ENCODE measurements at places on chromosomes 13 and 19.

GRCh38 chr19:50537769-50538230 lies 24.1 kb upstream of the ASPDH start:
- DNase-seq = peak; percentile 55

DNA sequence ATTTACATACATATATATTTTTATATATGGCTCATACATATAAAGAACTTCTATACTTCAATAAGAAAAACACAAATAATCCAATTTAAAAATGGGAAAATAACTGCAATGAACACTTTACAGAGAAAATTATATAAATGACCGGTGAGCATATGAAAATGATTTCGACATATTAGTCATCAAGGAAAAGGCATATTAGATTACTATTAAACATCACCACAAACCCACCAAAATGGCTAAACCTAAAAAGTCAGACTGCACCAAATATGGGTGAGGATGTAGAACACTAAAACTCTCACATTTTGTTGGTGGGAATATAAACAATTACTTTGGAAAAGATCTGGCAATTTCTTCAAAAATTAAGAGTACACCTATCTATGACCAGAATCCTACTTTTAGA lies 316.2 kb downstream of the ENOX1 start:
- DNase-seq = no peak

- peak; percentile 65 for DNase-seq
These were observed 878 bp upstream of the ADAMTSL5 start for GRCh38 chr19:1513499-1514294.

DNA sequence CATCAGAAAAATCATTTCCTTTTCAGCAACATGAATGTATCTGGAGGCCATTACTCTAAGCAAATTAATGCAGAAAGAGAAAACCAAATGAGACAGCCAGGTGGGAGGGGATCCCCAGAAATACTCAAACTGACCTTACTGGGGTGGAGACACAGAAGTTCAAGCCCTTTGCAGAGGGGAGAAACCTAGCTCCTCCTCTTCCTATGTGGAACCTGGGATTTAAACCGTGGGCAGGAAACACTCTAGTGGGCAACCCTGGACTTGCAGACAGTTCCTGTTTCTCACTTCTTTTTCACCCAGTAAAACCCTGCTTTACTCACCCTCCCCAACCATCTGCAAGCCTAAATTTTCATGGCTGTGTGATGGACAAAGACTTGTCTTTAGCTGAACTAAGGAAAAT lies 61.3 kb downstream of the SLITRK6 start:
- no peak for DNase-seq

DNA sequence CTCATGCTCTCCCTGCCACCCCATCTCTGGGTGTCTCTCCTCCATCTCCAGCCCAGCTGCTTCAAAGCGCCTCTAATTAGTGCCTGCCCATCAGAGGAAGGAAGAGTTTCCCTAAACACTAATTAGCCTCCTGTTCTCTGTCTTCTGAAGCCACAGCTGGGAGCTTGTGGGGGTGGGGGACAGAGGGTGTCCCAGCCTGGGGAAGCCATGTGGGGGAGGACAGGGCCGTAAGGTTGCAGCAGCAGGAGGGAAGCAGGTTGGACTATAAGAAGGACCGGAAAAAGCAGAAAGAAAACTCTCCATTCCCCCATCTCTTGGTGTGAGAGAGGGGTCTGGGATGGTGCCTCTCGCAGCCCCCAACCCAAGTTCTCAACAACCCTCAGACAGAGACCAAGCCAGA lies 26.2 kb downstream of the SLC8A2 start:
- DNase-seq = no peak

DNA sequence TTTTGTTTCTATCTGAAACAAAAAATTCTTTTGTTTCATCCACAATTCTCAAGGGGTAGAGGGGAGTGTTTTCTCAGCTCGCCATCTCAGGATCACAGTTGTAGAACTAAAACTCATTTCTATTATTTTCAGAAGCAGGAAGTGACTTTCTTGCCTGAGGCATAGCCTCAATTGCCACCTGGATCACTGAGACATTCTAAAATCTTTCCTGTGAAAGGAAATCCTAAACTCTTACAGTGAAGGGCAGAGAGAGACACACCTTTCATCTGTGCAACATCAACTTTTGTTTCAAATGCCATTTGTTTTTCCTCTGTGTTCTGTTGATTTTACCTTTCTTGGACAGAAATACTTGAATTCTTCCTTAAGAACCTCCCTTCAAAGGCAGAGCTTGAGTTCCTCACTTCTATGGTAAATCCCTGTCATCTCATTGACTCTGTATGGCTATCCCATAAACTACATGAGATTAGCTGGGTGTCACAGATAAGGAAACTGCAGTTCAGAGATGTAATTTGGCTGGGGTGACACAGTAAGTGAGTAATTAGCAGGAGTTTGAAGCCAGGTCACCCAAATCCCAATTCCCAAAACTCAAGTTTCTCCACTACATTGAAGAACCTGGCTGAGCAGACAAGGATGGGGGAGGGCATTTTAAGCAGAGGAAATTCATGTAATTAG lies 224.4 kb upstream of the HTR2A start:
- no peak for DNase-seq

DNA sequence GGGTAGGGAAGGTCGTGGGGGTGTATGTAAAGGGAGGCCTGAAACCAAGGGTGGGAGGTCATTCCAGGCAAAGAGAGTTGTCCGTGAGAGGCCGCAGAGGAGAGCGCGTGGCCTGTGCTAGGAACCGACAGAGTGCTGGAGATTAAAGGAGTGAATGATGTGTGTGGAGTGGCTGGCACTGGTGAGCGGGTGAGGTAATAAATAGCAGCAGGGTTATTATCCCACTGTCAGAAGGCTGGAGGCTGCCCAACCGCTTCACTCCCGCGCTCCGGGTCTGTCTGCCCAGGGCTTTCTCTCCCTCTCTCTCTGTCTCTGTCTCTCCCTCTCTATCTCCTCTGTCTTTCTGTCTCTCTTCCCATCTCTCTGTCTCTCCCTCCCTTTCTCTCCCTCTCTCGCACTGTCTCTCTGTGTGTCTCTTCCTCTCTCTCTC lies 17.4 kb downstream of the ZNF579 start:
- DNase-seq = no peak

- DNase-seq = no peak
These were observed 995.9 kb downstream of the UQCRFS1 start for GRCh38 chr19:28217022-28217421.

GRCh38 chr13:64758521-64759244 lies 2471.5 kb downstream of the PCDH9 start:
- DNase-seq = no peak

GRCh38 chr13:53237696-53238095 lies 209.1 kb downstream of the OLFM4 start:
- DNase-seq = no peak

GRCh38 chr13:94261163-94261562 lies 218.3 kb downstream of the DCT start:
- DNase-seq = no peak

- peak; percentile 65 for DNase-seq
These were observed at the start of gene TLE5 for GRCh38 chr19:3062165-3063105. TSS of gene TLE5 (minus strand) at chr19:3062495. CDS start at chr19:3062200, 295 bp downstream.

DNA sequence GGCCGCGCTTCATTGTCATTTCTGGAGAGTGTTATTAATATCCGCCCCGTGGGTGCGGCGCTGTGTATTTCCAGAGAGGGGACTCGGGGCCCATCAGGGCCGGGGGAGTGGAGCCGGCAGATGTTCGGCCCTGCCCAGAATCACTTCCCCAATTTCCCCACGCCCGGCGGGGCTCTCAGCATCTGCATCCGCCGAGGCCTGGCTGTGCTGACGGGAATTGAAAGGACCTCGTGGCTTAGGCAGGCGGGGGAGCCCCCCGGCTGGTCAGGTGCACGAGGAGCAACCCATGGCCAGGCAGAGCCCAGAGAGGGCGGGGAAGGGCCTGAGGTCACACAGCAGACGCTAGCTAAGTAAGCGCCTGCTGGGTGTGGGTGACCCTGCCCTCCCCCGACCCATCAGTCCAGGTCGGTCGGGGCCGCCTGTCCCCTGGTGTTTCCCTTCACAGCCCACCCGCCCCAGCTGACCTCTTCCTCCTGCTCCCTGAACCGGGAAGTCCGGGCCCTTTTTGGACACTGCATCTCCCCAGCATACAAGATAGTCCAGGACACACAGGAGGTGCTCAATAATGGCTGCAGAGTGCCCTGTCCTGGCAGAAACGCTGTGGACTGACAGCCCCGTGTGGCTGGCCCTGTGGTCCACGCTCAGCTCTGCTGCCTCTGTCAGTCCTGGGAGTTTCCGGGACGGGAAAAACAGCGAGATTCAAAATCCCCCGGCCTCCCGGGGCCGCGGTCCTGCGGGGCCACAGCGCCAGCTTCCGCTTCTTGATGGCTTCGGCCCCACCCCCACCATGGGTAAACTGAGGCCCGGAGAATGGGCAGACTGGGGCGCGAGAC lies 22.1 kb downstream of the ARID3A start:
- DNase-seq = no peak

DNA sequence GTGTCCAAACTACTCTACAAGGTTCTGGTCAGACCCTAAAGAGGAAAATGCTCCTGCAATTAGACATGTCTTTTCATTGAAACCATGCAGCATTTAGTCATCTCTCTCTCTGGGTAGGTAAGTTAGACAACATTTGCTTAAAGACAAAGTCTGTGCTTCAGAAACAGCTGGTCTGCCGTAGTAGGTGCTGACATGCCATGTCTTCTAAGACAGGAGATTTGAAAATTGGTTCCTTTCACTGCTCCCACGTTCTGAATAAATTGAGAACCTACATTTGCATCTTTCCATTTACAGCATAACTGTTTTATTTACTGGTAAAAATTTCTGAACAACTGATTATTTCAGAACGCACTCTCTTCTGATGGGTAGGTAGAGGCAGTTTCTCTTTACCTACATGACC lies 494.0 kb downstream of the EFNB2 start:
- no peak for DNase-seq

- DNase-seq = no peak
These were observed 3.0 kb upstream of the ZNF554 start for GRCh38 chr19:2816641-2817040.

DNA sequence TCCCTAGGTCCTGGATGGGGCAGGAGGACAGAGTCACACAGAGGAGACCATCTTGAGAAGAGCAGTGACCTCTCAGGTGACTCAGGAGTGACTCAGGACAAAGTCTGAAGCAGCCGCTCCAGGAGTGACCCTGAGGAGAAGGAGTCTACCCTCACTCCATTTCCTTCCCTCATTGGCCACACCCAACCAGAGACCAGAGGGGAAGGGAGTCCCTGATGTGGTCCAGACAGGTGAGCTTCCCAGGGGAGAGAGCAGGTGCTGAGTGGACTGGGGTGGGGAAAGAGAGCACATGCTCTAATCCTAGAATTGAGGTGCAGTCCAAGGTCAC lies 75.5 kb upstream of the MEDAG start:
- no peak for DNase-seq

GRCh38 chr13:31172001-31172400 lies 10.3 kb upstream of the HSPH1 start:
- no peak for DNase-seq

GRCh38 chr13:44306371-44307192 lies 67.0 kb upstream of the SERP2 start:
- DNase-seq = no peak

DNA sequence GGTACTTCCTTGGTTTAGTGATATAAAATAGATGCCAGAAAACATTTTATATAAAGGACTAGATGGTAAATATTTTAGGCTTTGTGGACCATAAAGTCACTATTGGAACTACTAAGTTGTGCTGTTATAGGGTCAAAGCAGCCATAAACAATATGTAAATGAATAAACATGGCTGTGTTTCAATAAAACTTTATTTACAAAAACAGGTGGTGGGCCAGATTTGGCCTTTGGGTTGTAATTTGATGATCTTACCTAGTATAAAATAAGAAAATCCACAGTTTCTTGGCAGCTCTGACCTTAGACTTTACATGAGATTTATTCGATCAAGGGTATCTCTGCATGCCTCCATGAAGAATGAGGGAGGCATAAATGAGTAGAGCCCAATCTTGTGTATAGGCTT lies 232.0 kb upstream of the PCDH9 start:
- no peak for DNase-seq

- no peak for DNase-seq
These were observed 199.9 kb downstream of the LACC1 start for GRCh38 chr13:44079413-44080205.

- no peak for DNase-seq
These were observed 148.6 kb upstream of the ZNF507 start for GRCh38 chr19:32196690-32197420.

GRCh38 chr19:42132851-42133528 lies 744 bp upstream of the POU2F2 start:
- peak; percentile 70 for DNase-seq

DNA sequence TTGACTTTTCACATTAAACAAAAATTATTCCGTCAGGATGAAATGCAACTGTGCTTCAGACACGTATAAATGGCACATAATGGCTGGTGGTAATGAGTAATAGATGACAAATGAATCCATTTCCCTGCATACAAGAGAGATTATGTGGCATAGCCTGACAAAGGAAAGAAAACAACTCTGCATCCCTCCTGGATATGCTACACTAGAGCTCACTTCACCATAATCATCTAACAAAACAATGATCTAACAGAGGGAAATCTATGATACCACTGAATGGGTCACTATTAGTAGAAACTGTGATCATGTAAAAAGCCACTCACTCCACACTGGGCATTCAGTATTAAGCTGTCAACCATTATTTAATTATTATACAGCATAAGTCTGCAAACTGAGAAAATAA lies 1498.4 kb downstream of the EFNB2 start:
- no peak for DNase-seq

DNA sequence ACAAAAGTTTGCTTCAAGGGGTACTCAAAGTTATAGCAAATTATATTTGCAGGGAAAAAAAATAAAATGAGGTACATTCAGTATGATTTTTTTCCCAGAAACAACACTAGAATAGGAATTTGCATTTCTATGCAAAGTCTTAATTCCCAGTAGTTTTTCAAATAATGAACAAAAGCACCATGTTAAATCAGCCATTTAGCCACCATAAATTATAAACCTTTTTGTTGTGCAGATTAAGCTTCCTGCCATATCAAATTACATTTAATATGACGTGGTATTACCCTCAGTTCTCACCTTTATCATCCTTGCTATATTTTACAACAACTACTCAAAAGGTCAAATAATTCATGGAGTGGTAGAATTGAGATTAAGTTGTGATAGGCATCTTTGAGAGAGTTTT lies 136.6 kb upstream of the FRY start:
- no peak for DNase-seq

DNA sequence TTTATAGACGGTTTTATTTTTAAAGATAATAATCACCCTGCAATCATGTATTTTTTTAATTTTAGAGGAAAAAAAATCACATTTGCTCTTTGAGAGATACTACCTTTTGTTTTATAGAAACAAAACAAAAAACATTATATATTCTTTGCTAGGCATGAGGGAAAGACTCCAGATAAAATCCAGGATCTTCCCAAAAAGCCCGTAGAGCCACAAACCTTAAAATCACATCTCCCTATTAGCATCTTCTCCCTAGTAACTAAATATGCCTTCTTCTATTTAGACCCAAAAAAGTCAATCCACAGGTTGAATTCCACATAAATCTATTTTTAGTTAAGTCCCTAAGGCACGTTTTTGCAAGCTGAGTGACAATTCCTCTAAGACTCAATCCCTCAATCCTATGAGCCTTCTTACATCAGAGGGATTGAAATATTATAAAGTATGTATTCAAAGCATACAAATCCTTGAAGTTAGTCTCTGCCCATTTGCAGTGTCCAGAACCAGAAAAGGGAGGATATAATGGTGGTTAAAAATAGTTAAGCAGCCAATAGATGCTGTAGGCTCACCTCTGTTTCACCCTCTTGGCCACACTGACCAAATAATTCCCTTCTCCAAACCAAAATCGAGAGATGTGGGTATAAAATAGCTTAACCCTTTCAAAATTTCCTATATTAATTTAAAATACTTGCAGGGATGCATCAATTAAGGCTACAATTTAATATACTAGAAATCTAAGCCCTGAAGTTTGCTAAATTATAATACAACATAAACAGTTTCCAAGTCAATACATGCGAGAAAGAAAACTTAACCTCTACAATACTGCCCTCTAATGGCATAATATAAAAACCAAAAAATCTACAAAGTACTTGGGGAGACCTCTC lies 64.0 kb downstream of the SERP2 start:
- peak; percentile 85 for DNase-seq

Data from hematopoietic multipotent progenitor cell treated with erythropoietin and hydrocortisone succinate and interleukin-3 and kit ligand, for 15 days (in vitro differentiated cells).